Stimulated activated CD4-positive, alpha-beta T cell treated with anti-CD3 and anti-CD28 coated beads, Interleukin-12 subunit alpha, Interleukin-12 subunit beta, amount 100 ng/mL, for 48 hours (primary cell): ENCODE measurements at places on chromosomes 16 and 17.

- no peak for DNase-seq
Measured at GRCh38 chr16:720447-720989, 428 bp upstream of the ANTKMT start.

GRCh38 chr17:16977932-16978331 lies 6.0 kb upstream of the TNFRSF13B start:
- no peak for DNase-seq

- DNase-seq: no peak
Measured at GRCh38 chr17:67035131-67036083, 8.9 kb upstream of the CACNG1 start.

DNA sequence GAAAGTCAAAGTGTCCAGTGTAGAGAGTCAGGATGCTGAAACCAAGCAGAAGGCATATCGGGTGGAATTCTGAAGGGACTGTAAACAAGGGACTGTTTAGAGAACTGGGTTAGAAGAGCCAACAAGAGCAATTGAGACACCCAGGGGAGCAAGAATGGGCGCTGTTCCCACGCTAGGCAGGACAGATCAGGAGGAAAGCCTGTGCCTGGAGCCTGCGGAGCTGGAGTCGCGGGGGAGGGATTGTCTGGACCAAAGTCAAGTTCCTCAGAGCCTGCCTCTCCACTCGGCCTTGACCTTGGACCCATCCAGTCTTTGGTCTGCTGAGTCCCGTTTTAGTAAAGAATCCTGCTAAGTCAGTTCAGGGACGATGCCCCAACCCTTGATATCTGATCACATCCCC lies 14.7 kb upstream of the KLHL36 start:
- no peak for DNase-seq

DNA sequence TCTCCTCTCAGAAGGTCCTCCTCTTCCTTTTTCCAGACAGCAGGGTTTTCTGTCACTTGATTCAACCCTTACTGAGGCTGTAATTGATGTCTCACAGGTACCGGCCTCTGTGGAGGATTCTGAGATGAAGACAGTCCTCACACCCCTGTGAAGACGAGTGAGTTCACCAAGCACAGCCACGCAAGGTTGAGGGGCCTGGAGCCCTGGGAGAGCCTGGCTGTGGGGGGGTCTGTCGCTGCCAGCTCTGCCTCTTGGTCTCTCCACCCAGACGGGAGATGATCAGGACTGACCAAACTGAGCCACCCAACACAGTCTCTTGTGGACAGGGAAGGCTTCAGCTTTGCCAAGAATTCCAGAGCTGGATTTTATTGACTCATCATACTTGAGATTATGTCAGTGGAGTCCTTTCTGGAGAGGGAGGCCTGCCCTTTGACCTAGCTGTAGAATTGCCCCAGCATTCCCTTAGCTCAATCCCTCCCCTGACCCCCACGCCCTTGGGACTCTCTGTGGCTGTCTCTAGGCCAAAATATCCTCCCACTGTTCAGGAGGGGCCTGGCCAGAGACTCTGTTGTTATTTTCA lies 51.1 kb upstream of the CRHR1 start:
- no peak for DNase-seq

DNA sequence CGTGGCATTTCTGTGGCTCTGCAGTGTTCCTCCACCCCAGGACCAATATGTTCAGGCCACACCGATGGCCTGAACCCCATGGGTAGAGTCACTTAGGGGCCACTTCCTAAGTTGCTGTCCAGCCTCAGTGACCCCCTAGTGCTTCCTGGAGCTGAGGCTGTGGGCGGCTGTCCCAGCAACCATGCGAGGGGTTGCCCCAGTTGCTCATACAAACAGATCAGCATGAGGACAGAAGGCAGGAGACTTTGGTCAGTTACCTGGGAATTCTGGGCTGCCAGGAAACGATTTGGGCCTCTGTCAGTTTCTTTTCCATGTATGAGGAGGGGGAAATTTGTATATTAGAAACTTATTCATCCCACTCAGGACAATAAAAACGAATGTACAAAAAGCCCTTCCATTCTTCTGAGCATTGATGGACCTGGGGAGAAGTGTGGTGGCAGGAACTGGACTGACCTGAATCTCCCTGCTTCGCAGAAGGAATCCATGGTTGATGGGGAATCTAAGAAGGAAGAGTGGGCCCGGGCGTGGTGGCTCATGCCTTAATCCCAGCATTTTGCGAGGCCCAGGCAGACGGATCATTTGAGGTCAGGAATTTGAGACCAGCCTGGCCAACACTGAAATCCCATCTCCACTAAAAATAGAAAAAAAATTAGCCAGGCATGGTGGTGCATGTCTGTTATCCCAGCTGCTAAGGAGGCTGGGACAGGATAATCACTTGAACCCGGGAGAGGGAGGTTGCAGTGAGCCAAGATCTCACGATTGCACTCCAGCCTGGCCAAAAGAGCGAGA lies 4.9 kb upstream of the IL32 start:
- DNase-seq: no peak

GRCh38 chr16:60123392-60124023 lies 1389.4 kb upstream of the GOT2 start:
- no peak for DNase-seq

DNA sequence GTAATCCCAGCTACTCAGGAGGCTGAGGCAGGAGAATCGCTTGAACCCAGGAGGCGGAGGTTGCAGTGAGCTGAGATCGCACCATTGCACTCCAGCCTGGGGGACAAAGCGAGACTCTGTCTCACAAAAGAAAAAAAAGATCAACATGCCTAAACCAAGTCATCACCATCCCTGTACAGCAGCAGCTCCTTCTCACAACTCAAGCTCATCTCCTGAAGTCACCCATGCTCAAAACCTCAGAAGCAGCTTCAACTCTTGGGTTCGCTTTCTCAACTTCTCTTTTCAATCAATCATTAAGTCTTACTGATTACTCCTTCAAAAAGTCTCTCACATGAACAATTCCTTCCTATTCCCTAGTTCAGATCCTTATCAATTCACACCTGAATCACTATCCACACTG lies 31.3 kb downstream of the PHLPP2 start:
- DNase-seq: no peak

DNA sequence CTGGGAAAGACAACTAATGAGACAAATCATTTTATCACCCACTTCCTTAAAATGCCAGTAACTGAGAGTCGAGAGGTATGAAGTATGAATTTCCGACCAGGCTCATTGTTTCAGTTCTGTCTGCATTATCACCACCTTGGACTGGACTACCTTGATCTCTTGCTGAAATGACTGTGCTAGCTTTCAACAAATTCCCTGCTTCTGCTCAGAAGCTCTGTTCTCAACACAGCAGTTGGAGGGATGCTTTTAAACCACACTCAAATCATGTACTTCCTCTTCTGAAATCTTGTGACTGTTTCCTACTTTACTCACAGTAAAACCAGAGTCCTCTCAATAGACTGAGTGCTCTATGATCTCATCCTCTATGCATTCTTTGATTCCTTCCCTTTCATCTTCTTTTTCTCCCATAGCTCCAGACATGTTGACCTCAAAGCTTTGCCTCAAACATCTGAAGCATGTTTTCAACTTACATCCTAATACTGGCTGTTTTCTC lies 195.8 kb downstream of the KCNJ2 start:
- no peak for DNase-seq

- DNase-seq: no peak
Measured at GRCh38 chr16:88349903-88350900, 32.6 kb upstream of the ZNF469 start.
